ENCODE measurements at places on chromosomes 4 and X.
A peak's percentile ranks its signal among the peaks of the same experiment; 100 is the strongest.

DNA sequence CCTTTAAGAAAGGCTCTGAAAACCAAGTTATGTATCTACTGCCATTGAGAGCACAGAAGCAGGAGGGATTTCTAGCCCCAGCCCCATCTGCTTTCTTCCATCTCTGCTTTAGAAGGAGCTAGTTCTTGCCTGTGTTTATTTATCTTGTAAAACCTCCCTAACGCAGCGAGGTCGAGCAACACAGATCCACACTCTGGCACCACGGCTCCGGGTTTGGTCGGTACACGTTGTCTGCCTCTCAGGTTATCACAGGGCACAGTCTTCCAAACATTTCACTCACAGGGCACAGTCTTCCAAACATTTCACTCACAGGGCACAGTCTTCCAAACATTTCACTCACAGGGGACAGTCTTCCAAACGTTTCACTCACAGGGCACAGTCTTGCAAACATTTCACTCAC, 69.7 kb upstream of the TLR3 start:
- DNase-seq = no peak

DNA sequence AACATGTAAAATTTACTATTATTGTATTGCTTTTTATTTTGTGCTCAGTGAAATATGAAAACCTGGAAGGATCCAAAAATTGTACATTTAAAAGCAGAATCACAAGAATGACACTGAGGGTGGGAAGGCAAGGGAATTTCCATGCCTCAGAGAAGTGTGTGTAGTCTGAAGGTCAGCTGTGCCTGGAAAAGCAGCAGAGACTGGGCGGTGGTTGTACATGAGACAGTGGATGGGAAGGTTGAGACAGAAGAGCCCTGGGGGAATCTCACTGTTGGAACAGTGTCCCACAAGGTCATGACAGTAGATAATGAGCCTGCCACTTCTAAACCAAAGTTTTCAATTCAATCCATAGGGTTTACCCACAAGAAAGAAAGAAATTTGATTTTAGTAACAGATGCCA, 17.1 kb upstream of the ANTXR2 start:
- DNase-seq = peak; percentile 10

DNA sequence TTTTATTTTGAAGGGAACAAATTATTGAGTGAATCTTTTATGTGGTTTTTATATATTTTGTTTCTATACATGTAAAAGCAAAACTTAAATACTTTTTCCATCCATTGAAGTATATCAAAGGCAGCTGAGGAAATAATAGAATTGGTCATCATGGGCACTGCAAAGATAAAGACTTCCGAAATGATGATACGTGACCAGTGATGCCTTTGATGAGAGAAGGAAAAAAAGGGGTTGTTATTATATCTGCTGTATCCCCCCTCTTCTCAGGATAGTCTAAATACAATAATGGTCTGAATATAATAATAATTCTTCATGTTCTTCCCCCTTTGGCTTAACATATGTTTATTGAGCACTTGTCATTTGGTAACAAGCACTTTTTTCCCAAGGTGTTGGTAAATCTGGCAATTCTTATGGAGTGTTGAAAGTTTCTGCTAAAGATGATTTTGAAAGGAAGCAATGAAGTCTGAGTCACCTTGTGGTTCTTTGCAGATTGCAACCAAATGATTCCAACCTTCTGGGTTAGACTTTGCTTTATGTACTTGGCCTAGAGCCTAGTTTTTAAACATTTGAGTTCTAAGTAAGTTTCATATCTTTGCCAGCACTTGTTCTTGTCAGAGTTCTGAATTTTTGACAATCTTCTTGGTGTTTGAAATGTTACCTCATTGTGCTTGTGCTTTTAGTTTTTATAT, 60.8 kb downstream of the USP9X start:
- DNase-seq = peak; percentile 31

DNA sequence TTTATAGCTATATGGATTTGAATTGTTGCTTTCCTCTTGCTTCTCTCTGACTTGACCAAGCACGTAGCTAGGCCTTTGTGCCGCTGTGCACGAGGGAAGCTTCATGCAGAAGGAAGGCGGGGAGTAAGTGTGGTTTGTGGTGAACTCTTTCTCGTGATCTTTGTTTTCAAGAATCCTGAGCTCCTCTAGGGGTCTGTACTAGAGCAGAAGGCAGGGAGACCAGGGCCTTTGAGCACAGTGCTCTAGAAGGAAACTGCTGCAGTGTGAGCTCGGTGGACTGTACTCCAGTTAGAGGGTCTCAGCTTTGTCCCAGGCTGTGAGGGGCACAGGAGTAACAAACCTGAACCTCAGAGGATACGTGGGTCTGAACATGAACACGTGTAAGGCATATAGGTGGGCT, 49.0 kb downstream of the AGA start:
- DNase-seq = no peak

DNA sequence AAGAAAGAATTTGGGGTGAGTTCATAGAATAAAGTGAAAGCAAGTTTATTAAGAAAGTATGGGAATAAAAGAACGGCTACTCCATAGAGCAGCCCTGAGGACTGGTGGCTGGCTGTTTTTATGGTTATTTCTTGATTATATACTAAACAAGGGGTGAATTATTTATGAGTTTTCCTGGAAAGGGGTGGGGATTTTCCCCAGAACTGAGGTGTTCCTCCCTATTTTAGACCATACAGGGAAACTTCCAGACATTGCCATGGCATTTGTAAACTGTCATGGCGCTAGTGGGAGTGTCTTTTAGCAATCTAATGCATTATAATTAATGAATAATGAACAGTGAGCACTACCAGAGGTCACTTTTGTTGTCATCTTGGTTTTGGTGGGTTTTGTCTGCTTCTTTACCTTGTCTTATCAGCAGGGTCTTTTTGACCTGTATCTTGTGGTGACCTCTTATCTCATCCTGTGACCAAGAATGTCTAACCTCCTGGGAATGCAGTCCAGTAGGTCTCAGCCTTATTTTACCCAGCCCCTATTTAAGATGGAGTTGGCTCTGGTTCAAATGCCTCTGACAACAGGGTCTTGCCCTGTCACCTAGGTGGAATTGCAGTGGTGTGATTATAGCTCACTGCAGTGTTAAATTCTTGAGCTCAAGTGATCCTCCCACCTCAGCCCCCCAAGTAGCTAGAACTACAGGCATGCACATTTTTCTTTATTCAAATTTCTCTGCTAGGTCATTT, 27.1 kb downstream of the RAPGEF2 start:
- DNase-seq = no peak

DNA sequence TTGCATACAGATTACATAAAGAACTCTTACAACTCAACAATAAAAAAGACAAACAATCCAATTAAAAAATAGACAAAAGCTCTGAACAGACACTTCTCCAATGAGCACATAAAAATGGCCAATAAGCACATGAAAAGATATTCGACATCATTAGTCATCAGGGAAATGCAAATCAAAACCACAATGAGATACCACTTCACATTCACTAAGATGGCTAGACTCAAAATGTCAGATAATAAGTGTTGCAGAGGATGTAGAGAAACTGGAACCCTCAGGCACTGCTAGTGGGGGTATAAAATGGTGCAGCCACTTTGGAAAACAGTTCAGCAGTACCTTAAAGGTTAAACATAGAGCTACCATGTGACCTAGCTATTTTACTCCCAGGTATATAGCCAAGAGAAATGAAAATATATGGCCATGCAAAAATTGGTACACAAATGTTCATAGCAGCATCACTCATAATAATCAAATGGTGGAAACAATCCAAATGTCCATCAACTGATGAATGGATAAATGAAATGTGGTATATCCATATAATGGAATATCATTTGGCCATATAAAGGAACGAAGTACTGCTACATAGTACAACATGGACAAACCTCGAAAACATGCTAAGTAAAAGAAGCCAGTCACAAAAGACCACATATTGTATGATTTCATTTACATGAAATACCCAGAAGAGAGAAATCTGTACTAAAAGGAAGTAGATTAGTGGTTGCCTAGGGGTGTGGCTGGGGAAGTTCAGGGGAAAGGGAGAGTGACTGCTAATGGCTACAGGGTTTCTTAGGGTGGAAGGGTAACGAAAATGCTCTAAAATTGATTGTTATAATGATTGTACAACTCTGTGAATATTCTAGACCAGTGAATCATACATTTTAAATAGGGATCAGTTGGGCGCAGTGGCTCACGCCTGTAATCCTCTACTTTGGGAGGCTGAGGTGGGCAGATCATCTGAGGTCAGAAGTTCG, 29.4 kb downstream of the SASH3 start:
- DNase-seq = no peak

DNA sequence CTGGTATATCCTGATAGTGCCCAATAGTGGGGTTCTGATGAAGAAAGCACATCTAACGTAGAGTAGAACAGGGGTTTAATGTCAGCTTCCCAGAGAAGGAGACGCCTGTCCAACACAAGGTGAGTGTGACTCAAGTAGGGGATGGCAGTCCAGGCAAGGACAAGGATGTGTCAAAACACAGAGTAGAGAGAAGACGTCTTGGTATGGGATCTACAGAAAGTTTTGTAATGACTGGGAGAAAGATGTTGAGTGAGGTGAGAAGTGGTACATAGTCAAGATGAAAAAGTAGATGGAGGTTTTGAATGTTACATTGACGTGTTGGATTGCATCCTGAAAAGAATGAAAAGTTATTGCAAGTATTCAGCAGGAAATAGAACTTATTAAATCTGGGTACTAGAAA, 124.4 kb downstream of the TMA16 start:
- no peak for DNase-seq

DNA sequence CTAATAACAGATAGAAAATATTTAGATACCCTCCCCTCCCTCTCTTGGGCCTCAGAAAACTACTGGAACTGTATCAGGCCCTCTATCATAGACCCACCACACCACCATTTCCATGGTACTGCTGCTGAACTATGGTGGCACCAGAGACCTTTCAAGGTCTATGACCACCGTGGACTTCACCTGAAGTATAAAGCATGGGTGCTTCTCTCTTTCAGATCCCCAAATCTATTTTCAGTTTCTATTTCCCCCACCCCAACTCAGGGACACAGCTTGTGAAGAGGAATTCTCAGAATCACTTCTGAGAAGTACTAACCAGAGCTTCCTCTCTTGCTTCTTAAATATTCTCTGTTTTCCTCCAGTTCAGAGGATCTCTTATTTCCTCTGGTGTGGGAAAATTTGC, 840.8 kb upstream of the HTR2C start:
- no peak for DNase-seq

GRCh38 chr4:147944249-147944648, 212.4 kb downstream of the ARHGAP10 start:
- no peak for DNase-seq

- no peak for DNase-seq
These were observed 1.4 kb downstream of the TMA16 start for GRCh38 chr4:163495900-163496299.

DNA sequence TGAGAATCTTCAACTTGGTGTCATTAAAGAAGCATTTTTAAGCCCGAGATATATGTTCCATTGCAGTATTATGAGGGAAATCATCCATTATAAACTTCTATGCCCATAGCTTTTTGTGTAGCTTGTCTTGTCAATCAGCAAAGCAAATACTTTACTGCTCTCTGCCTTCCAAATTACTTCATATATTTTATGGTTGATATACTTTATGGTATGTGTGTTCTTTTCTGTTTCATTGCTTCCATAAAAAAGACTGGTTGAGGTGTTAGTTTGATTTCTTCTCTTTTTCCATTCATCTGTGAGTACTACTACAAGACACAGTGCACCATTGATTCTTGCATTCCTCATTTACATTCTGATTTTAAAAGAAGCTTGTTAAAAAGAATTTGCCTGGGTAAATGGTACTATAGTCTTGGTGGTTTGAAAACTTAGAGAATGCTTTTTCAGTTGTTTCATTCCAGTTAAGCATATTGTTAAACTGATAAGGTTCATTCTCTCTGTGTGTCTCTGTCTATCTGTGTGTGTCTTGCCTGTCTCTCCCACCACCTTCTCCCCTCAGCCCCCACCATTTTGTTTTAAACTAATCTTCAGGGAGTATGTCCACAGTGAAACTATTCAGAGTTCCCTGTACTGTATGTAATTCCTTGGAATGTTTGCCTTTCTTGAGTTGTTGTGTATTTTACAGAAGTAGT, 27.1 kb downstream of the STAG2 start:
- no peak for DNase-seq

GRCh38 chr4:123398853-123399626, 2.4 kb downstream of the SPRY1 start:
- DNase-seq = peak; percentile 55

DNA sequence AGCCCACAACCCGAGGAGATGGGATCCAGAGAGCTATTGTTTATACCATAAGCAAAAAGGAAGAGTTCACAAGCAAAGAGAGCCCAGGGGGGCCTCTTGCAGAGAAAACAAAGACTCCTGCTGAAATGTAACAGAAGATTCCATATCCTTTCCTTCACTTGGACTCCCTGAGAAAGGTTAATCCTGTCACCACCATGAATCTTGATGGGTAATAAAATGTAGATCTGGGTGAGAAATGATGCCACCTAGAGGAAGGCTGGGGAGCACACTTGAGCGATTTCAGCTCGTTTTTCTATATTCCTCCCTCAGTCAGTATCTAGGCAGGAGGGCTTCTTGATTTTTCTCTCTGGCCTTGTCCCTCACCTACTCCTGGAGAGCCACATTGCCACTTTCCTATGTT, 10.2 kb upstream of the KCNE5 start:
- DNase-seq = peak; percentile 21

DNA sequence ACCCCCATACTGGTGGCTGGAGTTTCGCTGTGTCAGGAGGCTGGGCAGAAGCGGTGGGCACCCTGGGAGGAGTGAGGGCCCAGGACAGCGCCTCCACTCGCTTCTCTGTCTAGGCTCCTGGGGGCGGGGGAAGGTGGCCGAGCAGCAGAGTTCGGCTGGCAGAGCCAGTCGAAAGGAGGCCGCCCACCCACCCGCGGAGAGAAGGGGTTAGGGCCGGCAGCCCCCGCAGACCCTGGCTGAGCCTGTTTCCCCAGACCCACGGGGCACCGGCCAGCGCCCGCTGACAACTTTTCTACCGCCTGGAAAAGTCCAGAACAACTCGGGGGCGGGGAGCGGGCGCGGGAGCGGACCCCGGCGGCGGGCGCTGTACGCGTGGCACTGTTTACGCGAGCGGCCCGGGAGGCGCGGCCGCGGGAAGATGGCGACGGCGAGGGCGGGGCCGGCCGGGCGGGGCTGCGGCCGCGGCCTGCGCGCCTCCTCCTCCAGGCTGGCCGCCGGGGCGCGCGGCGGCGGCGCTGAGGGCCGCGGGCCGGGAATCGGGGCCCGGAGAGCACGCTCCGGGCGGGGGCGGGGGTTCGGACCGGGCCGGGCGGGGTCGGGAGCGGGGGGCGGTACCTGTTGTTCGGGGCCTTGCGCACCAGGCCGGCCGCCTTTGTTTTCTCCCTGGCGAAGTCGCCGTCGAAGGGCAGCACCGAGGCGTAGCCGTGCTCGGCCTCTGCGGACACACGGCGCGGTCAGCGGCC, 628 bp downstream of the MXD4 start:
- DNase-seq = peak; percentile 84

All from AG20443 (cell line).